NCI-H526 (cell line): ENCODE measurements at places on chromosomes 11 and 22.

- DNase-seq = no peak
Observed at GRCh38 chr11:123152951-123153350, 42.1 kb downstream of the CLMP start.

DNA sequence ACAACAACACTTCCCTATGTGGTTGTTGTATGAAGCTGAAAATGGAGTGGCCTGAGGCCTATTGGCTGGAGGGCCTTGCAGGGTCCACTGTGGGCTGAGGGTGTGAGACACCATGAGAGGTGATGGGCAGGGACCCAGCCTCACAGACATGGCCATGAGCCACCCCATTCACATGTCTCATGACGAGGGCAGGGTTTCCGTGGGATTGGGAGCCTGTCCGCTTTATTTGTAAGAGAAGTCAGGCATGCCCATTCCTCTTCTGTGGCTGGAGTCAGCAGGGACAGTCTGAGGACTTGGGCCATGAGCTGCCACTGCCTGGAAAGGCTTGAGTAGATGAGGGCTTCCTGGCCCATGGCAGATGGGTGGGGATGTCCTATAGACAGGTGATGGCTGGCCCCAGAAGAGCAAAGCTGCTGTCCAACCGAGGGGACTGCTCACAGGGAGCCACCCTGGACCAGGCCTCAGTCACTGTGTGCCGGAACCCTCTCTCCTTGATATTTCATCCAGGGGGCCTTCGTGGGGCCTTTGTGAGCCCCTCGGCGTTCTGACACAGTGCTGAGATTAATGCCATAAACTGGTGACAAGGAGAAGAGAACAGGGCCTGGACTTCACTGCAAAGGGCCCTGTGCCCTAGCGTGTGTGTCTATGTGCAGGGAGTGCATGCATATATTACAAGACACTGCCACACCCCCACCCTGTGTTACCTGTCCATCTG lies 971.9 kb downstream of the BRD1 start:
- DNase-seq = no peak

DNA sequence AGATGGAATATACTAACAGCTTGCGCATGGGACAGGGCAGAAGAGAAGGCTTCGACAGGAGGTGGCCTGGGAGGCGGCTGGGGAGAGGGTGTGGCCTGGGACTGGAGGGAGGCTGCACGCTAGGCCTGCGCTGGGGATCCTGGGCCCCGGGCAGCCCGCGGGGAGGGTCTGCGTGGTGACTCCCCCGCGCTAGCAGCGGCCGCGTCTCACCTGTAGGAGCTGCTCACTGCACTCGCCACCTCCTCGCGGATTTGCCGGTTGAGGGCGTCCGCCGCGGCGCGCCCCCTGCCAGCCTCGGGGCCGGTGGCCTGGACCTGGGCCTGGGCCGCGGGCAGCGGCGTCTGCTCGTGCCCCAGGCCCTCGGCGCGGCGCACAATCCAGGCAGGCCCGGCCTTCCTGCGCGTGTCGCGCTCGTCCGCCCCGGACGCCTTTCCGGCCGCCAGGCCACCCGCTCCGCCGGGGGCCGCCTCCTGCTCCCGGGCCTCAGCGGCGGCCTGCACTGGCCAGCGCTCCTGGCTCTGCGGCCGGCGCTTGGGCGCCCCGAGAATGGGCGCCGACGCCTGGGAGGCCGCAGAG lies 1.5 kb downstream of the MAP6 start:
- DNase-seq = peak; percentile 13

- no peak for DNase-seq
Observed at GRCh38 chr22:24233235-24233634, 11.6 kb downstream of the GGT5 start.

GRCh38 chr11:61102667-61103571 lies 630 bp downstream of the CD5 start:
- no peak for DNase-seq

GRCh38 chr22:16717699-16718558 lies 107.3 kb downstream of the XKR3 start:
- DNase-seq = peak; percentile 14

DNA sequence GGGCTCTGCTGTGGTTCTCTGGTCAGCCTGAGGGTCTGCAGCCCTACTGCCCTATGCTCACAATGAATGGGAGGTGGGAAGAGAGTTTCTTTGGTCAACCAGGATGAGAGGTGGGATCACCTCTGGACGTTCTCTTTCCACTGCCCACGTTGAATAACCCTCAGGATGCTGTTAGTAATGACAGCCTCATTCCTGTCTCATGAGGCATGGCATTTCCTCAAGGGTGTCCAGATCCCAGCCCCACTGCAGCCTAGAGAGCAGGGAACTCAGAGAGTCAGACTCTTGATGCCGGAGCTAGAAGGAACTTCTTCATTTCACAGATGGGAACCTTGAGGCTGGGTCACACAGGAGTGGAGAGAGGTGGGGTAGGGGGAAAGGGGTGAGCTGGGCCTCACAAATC lies 196.0 kb downstream of the CEP164 start:
- DNase-seq = no peak

GRCh38 chr11:92596596-92597317 lies 372.1 kb downstream of the FAT3 start:
- no peak for DNase-seq

DNA sequence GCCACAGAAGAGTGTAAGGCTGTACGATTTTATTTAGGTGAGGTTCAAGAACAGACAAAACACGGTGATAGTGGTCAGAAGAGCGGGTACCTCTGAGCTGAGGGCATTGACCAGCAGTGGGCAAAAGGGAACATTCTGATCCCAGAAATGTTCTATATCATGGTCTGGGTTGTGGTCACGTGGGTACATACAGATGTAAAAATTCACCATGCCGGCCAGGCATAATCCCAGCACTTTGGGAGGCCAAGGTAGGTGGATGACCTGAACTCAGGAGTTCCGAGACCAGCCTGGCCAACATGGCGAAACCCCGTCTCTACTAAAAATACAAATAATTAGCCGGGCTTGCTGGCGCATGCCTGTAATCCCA lies 31.1 kb upstream of the GCAT start:
- DNase-seq = no peak

GRCh38 chr22:37559521-37559900 lies 769 bp upstream of the CDC42EP1 start:
- DNase-seq = no peak

DNA sequence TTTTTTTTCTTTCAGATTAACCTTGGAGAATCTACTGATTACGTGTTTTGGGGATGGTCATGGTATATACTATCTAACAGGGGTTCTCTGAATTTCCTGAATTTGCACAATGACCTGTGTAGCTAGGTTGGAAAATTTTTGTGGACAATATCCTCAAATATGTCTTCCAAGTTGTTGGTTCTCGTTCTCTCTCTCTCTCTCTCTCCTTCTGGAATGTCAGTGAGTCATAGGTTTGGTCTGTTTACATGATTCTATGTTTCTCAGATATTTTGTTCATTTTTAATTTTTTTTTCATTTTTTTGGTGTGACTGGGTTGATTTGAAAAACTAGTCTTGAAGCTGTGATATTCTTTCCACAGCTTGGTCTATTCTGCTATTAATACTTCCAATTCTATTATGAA lies 604.0 kb upstream of the ANO3 start:
- no peak for DNase-seq

DNA sequence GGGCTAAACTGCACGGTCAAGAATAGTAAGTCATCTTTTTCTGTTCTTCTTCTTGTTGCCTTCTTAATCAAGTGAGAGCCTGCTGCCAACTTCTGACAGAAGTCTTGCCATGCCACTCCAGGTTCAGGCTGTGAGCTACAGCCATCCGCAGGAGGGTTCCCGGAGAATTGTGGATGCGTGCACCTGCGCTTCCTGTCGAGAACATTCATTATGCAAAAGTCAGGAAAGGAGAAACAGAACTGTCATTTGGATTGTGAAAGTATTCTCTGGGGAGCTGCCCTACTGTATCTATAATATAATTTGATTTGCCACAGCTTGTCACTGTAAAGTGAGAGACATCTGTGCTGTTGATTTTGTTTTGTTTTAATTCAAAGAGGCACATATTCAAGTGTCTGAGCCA lies 12.3 kb downstream of the IL17RA start:
- no peak for DNase-seq

- no peak for DNase-seq
Observed at GRCh38 chr11:105202844-105203548, 63.4 kb upstream of the CARD18 start.

DNA sequence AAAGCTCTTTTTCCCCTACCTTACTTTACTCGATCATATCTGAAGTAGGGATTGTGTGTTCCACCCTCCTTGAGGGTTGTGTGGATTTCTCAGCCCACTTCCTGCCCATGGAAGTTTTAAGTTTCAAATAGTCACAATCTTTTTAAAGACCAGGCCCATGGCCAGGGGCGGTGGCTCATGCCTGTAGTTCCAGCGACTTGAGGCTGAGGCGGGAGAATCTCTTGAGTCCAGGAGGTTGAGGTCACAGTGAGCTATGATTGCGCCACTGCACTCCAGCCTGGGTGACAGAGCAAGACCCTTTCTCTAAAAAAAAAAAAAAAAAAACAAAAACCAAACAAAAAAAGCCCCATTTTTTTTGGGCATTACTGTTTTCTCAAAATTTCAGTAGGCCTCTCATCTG lies 36.3 kb upstream of the LRRC10B start:
- no peak for DNase-seq

- no peak for DNase-seq
Observed at GRCh38 chr11:57913715-57914704, 109.7 kb upstream of the OR9Q1 start.

DNA sequence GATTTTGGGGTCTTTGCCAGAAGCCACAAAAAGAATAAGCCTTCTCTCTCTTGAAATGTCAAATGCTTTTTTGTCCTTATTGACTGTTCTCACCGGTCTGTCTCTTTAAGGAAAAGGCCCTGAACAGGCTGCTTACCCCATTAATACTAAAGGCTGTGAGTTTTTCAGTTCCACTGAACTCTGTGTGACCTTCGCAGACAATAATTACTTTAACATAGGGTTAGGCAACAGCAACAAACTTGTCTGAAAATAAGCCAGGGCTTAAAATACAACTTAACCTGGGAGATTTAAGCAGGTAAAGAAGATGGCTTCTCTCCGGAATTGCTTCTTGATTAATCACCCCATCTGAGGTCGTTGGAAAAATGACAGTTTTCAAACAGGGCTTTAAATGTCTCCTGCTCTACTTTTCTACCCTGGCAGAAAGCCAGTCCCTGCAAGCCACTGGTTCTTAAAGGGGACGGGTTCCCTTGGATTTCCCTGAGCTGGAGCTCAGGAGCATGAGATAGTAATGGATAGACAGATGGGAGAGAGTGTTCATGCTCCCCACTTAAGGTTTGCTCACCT lies 69.4 kb downstream of the ARL14EP start:
- DNase-seq = no peak

DNA sequence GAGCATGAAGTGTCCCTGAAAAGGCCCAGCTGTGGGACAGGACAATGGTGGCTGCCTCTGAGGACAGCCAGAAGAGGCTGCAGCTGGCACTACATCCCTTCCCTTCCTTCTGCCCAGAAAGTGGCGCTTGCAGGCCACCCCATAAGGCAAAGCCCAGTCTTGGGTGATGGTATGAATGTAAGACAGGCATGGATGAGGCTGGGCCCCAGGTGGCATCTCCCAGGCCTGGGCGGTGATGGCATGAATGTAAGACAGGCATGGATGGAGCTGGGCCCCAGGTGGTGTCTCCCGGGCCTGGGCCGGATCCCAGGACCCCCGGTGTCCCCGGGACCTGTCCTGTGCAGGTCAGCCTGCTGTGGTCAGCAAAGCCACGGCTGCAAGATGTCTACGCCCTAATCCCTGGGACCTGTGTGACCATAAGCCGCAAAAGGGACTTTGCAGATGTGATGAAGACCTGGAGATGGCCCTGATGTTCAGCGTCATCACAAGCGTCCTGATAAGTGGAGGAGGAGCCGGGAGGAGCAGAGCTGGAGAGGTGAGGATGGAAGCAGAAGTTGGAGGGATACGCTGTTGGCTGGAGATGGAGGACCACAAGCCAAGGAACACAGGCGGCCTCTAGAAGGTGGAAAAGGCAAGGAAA lies 181.1 kb downstream of the CTTN start:
- DNase-seq = no peak

DNA sequence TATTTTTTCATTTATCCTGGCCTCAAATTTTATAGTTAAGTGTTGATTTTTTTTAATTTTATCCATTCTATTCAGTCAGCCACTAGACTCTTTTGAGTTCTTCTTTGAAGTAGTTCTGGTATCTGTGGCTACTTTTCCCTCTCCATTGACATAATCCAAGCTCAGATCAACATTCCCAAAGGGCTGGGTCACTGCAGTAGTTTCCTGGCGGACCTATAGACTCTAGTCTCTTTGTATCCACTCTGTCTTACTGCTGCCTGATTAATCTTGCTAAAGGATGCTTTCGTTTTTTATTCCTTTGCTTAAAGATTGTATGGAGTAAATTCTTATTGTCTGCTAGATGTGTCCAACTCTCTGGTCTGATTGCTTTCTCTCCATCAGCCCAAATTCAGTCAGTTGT lies 87.6 kb downstream of the UVRAG start:
- no peak for DNase-seq

GRCh38 chr11:76598426-76598839 lies 72.1 kb downstream of the LRRC32 start:
- DNase-seq = peak; percentile 21

- DNase-seq = no peak
Observed at GRCh38 chr11:82639251-82639650, 94.4 kb downstream of the FAM181B start.

GRCh38 chr11:67997475-67997921 lies 6.4 kb downstream of the UNC93B1 start:
- no peak for DNase-seq

GRCh38 chr11:72918851-72919250 lies 104.6 kb downstream of the ATG16L2 start:
- DNase-seq = no peak

GRCh38 chr22:23235425-23235824 lies 55.1 kb downstream of the BCR start:
- no peak for DNase-seq

GRCh38 chr11:70270877-70271648 lies 573 bp downstream of the PPFIA1 start:
- DNase-seq = peak; percentile 75

DNA sequence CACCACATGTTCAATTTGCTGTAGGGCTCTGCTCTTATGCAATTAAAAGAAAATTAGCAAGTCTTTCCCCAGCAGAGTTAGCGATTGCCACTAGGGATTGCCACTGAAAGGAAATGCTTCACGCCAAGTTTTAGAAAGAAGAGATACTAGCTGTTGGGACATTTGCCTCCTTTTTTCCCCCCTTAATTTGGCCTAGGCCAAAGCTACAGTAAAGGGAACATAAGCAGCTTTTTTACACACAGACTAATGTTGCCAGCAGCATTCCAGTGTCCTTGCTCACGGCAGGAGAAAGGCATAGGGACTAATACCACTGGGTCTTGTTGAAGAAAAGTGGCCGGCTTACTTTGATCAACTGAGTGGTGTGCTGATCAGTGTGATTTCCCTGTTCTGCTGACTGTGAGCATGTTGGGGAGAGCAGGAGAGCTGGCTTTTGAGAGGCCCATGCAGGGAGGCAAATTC lies 71.2 kb downstream of the PHF21A start:
- no peak for DNase-seq

- peak; percentile 25 for DNase-seq
Observed at GRCh38 chr11:134266440-134266839, 9.7 kb upstream of the GLB1L3 start.

DNA sequence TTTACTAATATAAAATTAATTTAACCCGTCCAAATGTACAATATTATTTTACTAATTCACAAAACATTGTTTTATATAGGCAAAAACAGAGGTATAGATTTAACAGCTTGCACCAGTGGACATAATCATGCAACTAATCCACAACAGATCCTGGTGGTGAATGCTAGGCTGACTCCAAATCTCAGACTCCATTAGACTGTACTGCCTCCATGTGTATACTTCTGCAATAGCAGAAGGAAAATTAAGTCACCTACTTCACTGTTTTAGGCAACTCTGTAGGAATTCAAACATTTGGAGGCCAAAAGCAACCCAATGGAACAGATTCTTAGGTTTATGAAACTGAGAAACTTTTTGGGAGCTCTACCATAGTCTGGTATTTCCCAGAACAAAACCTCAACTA lies 30.0 kb upstream of the RAB39A start:
- DNase-seq = peak; percentile 61
